ENCODE measurements at places on chromosomes 1 and 21.

DNA sequence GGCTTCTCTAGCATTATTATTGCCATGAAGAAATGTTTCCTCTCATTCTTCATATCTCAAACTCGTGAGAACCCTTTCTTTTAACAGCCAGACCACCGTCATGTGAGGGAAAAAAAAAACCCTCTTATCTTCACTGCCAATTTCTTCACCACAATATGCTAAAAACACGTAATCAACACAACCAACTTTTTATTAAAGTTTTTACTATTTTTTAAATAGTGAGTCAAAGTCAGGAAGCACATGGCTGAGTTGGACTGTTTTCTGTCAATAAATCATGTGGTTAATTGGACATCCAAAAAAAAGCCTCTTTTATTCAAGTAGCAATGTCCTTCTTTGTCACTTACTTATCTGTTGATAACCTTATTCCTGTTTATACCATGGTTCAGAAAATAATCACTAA lies 55.9 kb upstream of the SAMD13 start:
- no peak for DNase-seq

GRCh38 chr1:93692026-93692425 lies 10.4 kb upstream of the BCAR3 start:
- no peak for DNase-seq

DNA sequence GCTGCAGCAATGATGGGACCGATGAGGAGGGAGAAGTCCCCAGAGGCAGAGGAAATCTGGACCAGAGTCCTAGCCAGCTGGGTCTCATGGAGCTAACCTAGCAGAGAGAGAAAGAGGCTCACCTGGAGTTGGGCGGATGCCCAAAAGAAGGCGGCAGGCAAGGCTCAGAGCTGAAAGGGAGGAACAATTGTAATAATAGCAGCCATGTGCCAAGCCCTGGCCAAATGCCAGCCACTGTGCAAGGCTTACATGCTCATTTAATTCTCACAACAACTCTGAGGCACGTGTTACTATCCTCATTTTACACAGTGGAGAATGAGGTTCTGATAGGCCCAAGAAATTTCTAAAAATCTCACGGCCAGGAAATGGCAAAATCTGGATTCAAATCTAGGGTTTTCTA lies 50.0 kb upstream of the ZNF648 start:
- no peak for DNase-seq

DNA sequence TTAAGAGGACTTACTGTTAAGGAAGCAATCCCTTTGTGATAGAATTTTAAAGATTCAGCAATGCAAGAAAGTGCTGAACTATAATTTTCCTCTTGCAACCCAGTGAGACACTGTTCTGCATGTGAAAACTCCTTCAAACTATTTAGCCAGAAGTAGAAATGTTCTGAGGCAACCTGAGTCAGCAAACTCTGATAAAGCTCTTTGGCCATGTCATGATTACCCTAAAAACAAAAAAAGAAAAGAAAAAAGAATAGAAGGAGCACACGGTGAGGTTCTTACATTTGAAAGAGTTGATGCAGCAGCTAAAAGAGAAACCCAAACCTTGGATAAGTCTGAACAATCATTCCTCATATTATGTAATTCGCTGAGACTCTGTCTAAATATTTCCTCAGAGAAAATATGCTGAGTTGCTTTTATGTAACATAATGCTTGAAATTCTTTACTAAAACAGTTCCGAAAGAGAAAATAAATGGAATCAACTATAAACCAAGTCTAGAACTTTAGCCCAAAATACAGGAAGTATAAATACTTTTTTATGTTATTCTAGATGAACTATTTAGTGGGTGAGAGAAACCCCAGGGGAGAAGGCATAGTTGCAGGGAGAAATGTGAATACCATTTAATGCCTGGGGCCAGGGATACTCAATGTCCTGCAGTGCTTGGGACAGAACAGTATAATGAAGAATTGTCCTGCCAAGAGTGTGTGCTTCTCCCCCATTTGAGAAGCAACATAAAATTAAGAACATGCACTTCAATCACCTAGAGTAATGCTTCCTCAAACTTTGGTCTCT lies 60.0 kb downstream of the INTS7 start:
- DNase-seq, result no peak

- DNase-seq, result no peak
Measured at GRCh38 chr1:246193537-246193936, 313.5 kb downstream of the SMYD3 start.

DNA sequence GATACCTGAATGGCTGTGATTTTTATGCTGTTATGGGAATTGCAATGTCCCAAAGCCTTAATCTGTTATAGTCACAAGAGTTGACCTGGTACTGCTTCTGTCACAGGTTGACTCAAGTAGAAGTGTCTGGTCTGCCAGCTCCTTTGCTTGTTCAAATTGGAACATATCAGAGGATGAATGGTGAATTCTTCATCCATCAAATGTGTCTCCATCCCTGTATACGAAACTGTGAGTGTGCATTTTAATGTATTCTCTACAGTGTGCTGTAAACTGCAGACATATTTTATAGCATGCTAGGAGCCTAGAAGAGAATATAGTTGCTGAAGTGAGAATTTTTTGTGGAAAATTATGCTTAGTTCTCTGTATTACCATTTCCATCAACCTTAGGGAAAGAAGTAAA lies 608.4 kb downstream of the AMY1C start:
- DNase-seq, result no peak

DNA sequence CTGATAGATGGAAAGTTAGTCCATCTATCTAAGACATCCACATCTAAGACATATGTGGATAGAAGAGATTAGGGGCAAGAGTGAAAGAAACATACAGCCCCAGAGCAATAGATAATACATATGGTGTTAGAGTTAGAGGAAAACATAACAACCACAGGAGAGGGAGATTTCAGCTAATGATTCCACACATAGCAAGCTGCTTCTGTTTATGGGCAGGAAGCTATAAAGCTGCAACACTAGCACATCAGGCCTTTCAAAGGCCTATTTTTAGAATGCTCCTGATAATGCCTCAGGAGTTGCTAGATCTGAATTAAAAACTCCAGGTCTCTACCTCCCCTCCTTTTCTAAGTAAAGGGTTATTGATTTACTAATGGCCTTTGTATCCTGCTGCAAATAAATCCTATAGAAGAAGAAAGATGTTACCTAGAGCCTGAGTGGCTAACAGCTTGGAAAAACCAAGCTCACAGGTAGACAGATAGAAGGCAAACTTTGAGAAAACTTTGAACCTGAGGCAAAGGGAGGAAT lies 36.1 kb downstream of the BRINP2 start:
- no peak for DNase-seq

- no peak for DNase-seq
Measured at GRCh38 chr1:35674111-35674510, 32.8 kb upstream of the PSMB2 start.

DNA sequence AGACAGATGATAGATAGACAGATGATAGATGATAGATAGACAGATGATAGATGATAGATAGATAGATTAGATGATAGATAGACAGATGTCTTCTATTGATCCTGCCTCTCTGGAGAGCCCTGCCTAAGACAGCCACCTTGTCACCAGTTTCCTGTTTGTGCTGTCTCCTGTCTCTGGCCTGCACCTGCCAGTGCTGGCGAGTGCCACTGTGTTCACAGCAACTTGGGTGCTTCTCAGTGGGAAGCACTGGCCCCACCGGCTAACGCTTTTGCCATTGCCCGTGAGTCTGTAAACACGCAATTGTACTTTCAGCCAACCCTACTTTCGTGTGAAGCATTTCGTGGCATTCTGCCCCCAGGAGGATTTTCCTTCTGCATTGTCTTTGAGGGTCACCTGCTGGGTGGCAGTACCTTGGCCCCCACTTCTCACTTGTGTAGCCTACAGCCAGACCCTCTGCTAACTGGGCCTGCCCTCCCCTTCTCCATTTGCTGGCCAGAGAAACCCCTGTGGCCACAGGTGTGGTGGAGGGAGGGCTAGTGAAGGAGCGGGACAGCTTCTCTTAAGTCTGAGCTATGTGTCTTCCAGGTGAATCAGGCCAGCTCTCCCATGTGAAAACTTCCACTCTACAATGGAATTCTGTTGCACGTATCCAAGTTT lies 23.4 kb upstream of the PDE9A start:
- no peak for DNase-seq

DNA sequence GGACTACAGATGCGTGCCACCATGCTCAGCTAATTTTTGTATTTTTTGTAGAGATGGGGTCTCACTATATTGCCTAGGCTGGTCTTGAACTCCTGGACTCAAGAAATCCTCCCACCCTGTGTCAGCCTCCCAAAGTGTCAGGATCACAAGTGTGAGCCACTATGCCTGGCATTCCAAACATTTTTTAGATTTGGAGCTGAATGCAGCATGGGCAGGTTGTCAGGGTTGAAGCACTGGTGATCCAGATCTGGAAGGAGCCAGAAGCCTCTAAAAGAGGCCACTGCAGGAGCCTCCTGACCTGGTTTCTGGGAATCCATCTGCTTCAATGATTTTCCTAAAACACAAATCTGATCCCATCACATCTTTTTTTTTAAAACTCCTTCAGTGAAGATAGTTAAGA lies 1.8 kb upstream of the CTPS1 start:
- DNase-seq, result no peak

DNA sequence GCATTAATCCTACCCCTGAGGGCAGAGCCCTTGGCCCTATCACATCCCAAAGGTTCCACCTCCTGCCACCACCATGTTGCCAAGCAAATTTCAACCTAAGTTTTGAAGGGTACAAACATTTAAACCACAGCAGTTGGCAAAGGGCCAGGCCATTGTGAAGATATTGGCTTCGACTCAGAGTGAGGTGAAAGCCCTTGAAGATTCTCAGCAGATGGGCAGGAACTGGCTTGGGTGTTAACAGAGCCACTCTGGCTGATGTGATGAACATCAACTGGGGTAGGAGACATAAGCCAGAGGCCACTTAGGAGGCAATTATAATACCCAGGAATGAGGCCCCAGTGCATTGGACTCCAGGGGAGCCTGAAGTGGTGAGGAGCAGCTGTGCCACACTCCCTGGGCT lies 207.7 kb upstream of the KAZN start:
- no peak for DNase-seq

DNA sequence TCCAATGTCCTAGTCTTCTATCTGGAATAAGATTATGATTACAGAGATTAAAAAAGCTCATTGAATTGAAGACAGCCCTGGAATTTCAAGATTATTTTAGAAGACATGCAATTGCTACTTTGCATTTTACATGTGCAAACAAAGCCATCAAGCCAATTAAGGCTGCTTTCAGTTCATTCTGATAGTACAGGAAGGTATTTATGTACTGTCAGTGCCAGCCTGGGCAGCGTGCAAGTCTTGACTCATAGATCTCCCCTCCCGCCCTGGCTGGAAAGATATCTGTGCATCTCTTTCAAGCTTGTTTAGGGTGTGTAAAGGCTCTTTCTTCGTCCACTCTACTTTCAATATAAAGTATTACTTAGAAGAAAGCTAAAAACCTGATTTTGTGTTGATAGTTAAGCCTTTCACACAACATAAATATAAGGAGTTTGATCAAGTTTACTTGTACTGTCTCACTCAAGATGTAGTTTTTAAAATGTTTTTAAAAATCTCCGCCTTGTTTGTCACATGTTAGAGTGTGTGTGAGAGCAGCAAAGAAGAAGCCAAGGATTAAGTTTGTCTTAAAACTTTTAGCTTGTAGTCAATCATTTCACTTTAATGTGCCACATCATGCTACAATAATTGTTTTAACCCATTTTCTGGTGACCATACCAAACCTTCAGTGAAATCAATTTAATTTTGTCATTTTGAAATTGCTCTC lies 13.6 kb upstream of the LYPLAL1 start:
- DNase-seq, result no peak

DNA sequence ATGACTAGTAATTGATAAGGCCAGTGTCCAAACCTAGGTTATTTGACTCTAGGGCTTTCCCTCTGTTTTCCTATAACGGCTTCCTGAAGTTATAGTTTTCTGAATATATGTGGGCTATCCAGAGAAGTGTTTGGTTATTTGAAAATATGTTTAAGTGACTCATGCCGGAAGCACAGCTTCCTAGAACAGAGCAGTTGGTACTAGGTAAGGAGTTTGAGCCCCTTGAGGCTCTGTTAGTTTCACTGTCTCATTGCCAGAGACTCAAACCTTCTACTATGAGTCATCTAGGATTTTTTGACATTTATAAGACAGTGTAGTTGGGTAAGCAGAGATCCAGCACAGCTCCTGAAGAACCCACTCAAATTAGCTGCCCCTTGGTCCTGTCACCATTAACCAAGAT lies 27.1 kb upstream of the LEPR start:
- peak; percentile 21 for DNase-seq

GRCh38 chr1:21362096-21362495 lies 71.8 kb upstream of the ECE1 start:
- DNase-seq, result no peak

DNA sequence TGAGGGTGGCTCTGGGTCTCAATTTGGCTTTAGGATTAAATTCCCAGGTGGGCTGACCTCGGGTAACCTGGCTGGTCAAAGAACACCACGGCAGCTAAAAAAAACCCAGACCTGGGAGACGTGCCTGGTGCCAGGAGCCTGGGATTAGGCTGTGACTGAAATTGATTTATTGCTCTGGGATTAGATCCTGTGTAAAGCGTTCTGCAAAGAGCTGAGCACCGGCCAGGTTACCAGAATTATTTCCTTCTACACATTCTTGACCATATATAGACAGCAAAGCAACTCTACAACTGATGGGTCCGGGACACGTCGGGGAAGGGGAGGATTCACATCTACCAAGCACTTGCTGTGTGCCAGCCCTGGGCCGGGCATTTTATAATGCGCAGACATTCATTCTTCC lies 45.2 kb downstream of the TMCO4 start:
- no peak for DNase-seq

DNA sequence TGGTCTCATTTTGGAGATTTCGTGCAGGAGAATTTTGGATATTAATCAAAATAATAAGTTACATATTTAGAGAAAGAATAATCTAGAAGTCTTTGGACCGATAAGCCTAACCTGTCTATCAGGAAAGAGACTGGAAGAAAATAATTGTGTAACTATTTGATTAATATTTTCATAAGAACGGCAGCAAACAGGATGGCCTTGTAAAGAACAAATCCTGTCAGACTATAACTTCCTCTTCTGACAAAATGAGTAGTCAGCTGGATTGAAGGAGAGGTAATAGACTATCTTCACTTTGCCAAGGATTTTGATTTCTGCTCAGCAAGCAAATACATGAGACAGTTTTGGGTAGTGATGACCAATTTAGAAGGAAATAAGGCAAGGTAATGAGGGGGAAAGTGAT lies 12.7 kb upstream of the RYR2 start:
- no peak for DNase-seq

DNA sequence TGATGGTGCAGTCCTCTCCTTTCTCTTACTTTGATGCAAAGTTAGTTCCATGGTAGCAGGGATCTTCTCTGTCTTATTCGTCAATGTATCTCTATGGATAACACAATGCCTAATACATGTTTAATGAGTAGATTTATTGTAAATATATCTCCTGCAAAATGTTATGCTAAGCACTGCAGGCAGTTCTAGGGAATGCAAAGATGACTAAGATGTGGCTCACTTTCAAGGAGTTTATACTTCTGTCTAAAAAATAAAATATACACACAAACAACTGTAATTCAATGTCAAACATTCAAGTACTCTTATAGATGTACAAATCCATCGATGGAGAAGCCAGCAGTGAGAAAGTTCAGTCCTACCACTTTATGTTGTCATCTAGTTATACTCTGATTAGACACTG lies 194.3 kb downstream of the KCTD3 start:
- no peak for DNase-seq

- DNase-seq, result no peak
Measured at GRCh38 chr1:204317170-204317569, 42.6 kb downstream of the PLEKHA6 start.

GRCh38 chr1:233113009-233113879 lies 162.8 kb downstream of the NTPCR start:
- peak; percentile 28 for DNase-seq

Data from activated CD4-positive, alpha-beta T cell treated with anti-CD3 and anti-CD28 coated beads, Interleukin-2, amount 50 U/mL, for 48 hours (primary cell).